ENCODE measurements at places on chromosomes 2 and 18. TPM values are rescaled to one million over a fixed set of nuclear protein-coding genes. Genes with fewer than 3 reads are reported as not detected.

HNMT gene
- total RNA-seq, result 61.6 TPM

GRCh38 chr2:6557737-6558136 is 308.0 kb downstream of the CMPK2 start:
- no peaks in the 10 kb centered on the region for H3K36me3 ChIP-seq
- H3K4me3 ChIP-seq, result no peak overlapping the region
- no peak for DNase-seq
- H3K4me1 ChIP-seq, result no peaks in the 10 kb centered on the region
- H3K27me3 ChIP-seq, result no peaks in the 10 kb centered on the region
- no peak overlapping the region for H3K27ac ChIP-seq

- DNase-seq, result peak; percentile 4
- no peaks in the 10 kb centered on the region for H3K27me3 ChIP-seq
- H3K4me3 ChIP-seq, result no peak overlapping the region
- H3K27ac ChIP-seq, result no peak overlapping the region
Measured at GRCh38 chr18:48061781-48062570, 131.5 kb upstream of the SMAD2 start.

- no peaks in the 10 kb centered on the region for H3K36me3 ChIP-seq
- H3K27ac ChIP-seq, result no peak overlapping the region
- H3K4me1 ChIP-seq, result no peaks in the 10 kb centered on the region
Measured at GRCh38 chr2:190763901-190764514, 115.1 kb downstream of the NAB1 start.

EN1 gene
- total RNA-seq, result 0.16 TPM

All from kidney (tissue), 22 donors.